ENCODE measurements at places on chromosomes 11 and 22. TPM values are rescaled to one million over a fixed set of nuclear protein-coding genes. Genes with fewer than 3 reads are reported as not detected.

FGF19 gene
- 10.3 TPM for total RNA-seq

CRYBB2 gene
- not detected for total RNA-seq

HIRA gene
- total RNA-seq = 7.7 TPM

KIRREL3 gene
- total RNA-seq = 5.3 TPM

OR8A1 gene
- total RNA-seq = not detected

C11orf52 gene
- not detected for total RNA-seq

OR4A16 gene
- total RNA-seq = not detected

CDHR5 gene
- total RNA-seq = not detected

PIK3IP1 gene
- 2.2 TPM for total RNA-seq

MS4A3 gene
- not detected for total RNA-seq

CASP5 gene
- total RNA-seq = not detected

OR6A2 gene
- not detected for total RNA-seq

GATD1 gene
- total RNA-seq = 12.4 TPM

C11orf87 gene
- total RNA-seq = not detected

SEC14L2 gene
- total RNA-seq = 3.4 TPM

OR11H1 gene
- total RNA-seq = not detected

GDPD4 gene
- not detected for total RNA-seq

RAD9A gene
- 25.1 TPM for total RNA-seq

MMP7 gene
- not detected for total RNA-seq

POTEH gene
- total RNA-seq = not detected

Data from SJSA1 (cell line).